ENCODE measurements at places on chromosomes 7 and 10. TPM values are rescaled to one million over a fixed set of nuclear protein-coding genes. Genes with fewer than 3 reads are reported as not detected.

SLC26A5 gene
- total RNA-seq = 4.0 TPM

TIMM23 gene
- 85.6 TPM for total RNA-seq

EPO gene
- total RNA-seq = not detected

VSTM2A gene
- not detected for total RNA-seq

SP8 gene
- not detected for total RNA-seq

UPK3B gene
- total RNA-seq = 1.0 TPM

BLNK gene
- 5.8 TPM for total RNA-seq

MOGAT3 gene
- total RNA-seq = not detected

TMEM120A gene
- total RNA-seq = 32.4 TPM

TDRD1 gene
- not detected for total RNA-seq

VENTX gene
- 0.40 TPM for total RNA-seq

AKR1B1 gene
- total RNA-seq = 58.0 TPM

PILRA gene
- 2.4 TPM for total RNA-seq

SLC13A1 gene
- total RNA-seq = not detected

GHRHR gene
- not detected for total RNA-seq

FAM25G gene
- not detected for total RNA-seq

FBXL13 gene
- total RNA-seq = 4.2 TPM

GRM8 gene
- total RNA-seq = 3.1 TPM

MAGI2 gene
- total RNA-seq = 31.1 TPM

SLC35G1 gene
- 12.8 TPM for total RNA-seq

LRIT1 gene
- total RNA-seq = not detected

GDF2 gene
- not detected for total RNA-seq

CHRM2 gene
- total RNA-seq = not detected

Measured in thyroid gland (tissue), 4 donors.